ENCODE measurements at places on chromosomes 1 and 21.

DNA sequence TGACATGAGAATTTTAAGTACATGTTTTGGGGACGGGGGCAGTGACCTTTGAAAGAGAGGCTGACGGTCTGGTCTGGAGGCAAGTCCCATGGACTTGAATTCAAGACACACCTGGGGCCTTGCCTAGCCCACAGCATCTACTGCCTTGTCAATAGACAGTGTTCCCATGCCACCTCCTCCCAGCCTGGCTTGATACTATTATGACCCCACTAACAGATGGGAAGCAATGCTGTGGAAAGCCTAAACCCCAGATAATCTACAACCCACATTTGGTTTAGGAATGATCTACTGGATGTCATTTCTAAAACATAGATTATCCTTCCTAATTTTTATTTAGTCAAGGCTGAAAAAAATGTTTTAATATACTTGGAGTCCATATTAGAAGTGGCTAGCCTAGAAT, 17.8 kb upstream of the NFASC start:
- no peak for DNase-seq

GRCh38 chr1:22472596-22472995, 20.9 kb downstream of the ZBTB40 start:
- peak; percentile 57 for DNase-seq

DNA sequence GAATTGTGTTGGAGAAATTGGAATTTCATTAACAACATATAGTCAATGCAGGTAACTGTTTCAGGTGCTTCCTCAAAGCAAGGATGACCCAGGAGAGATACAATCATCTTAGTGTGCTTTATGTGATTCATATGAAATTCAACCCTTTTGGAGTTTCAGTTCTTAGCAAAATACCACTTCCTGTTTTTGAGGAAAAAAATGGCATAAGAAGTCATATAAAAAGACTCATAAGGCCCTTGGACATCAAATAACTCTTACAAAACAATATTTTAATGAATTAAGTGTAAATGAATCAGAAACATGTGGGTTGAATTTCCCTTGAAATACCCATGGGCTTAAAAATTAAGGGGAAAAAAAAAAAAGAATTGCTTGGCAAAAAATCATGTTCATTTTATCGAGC, 926.6 kb downstream of the LTN1 start:
- DNase-seq, result no peak

- DNase-seq, result no peak
Measured at GRCh38 chr1:177185209-177185608, 14.5 kb downstream of the BRINP2 start.

- no peak for DNase-seq
Measured at GRCh38 chr1:223126741-223127140, 16.3 kb downstream of the TLR5 start.

- DNase-seq, result no peak
Measured at GRCh38 chr1:48251821-48252220, 29.3 kb downstream of the SLC5A9 start.

DNA sequence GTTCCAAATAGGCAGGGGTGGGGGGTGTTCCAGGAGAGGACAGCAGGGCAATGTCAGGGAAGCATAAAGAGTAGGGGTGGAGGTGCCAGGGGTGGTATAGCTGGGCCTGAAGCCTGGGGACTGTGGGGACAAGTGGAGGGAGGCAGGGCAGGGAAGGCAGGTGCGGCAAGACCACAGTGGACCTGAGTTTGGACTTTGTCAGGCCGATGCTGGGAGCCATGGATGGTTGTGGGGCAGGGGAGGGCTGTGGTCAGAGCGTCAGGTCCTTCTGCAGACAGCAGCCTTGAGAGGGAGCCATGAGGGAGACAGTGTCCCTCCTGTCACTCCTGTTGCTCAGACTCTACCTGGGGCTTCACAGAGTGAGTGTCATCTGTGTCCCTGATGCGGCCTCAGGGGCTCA, 320.3 kb downstream of the PTPRU start:
- no peak for DNase-seq

DNA sequence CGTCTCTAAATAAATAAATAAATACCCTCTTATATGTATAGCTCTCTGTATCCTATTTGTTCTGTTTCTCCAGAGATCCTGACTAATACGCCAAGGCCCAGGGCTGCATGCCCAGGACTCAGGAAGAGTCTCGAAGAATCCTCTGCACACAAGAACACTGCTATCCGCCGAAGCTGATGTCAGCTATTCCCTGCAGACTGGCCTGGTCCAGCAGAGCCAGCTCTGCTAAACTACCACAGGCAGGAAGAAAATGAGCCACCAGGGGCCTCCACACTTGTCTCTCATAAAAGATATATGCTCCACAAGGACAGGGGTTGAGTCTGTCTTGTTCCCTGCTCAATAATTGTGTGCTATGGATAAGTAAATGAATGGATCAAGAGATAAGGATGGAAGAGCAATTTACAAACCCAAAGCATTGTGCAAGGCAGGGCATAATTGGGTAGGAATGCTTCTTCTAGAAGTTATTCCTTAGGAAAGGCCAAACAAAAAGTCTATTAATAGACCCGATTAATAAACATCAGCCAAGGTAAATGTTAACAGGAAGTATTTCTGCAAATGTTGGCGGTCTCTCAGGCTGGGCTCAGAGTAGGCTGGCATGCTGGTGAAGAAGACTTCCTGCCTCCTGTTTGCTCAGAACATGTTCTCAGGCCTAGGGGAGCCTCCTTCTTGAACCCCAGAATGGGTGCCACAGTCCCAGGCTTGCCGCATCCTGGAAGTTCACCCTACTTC, 26.3 kb upstream of the MAN1C1 start:
- DNase-seq, result no peak

- no peak for DNase-seq
Measured at GRCh38 chr1:202311875-202312635, 29.7 kb downstream of the UBE2T start.

DNA sequence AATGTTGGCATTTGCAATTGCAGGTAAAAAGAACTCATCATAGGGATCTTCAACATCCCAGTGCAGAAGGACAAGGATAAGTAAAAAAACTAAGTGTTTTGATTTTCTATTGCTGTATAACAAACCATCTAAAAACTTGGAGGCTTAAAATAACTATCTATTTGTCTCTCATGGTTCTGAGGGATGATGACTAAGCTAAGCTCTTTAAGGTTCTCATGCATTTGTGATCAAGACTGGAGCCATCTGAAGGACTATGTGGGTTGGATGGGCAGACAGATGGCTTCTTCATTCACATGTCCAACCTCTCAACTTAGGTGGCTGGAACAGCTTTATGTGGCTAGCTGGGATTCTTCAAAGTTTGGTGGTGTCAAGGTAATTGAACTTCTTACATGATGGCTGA, 51.5 kb downstream of the RPL5 start:
- DNase-seq, result no peak

DNA sequence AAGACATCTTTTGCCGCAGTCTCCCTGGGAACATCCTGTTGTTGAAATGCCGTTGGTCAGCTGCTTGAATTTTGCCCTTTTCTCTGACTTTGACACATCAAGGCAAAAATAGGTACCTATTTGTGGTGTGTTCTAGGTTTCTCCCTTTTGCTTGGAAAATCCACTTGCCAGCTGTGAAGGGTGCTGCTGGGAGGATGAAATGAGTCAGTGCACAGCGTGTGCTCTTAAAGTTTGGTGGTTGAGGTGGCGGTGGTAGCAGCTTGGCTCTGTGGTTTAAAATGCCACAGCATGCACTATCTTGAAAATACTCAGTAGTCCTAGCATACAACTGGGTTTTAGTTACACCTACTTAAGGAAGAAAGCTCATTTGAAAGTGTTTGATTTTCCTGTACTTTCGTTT, 183.8 kb downstream of the DHRS3 start:
- DNase-seq, result no peak

DNA sequence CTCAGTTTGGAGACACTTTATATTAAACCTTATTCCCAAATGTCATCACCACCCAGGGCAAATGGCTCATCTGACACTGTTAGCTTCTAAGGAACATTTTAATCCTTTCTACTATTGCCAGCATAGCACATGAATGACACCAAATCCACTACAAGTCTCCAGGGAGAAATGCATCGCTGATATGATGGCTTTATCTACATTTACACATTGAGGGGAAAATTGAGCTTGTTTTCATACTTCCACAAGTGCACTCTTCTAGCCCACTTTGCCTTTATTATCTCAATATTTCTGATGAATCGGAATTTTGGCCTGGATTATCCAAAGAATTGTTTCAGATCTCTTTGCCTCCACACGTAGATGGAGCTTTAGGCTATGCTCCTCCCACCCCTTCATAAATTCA, 75.4 kb downstream of the RUNX1 start:
- no peak for DNase-seq

GRCh38 chr1:84700070-84700469, 9.8 kb upstream of the SSX2IP start:
- DNase-seq, result no peak
